ENCODE measurements at places on chromosomes 2 and 18.

- DNase-seq, result peak; percentile 79
Observed at GRCh38 chr2:191218292-191218898, 26.8 kb upstream of the MYO1B start.

DNA sequence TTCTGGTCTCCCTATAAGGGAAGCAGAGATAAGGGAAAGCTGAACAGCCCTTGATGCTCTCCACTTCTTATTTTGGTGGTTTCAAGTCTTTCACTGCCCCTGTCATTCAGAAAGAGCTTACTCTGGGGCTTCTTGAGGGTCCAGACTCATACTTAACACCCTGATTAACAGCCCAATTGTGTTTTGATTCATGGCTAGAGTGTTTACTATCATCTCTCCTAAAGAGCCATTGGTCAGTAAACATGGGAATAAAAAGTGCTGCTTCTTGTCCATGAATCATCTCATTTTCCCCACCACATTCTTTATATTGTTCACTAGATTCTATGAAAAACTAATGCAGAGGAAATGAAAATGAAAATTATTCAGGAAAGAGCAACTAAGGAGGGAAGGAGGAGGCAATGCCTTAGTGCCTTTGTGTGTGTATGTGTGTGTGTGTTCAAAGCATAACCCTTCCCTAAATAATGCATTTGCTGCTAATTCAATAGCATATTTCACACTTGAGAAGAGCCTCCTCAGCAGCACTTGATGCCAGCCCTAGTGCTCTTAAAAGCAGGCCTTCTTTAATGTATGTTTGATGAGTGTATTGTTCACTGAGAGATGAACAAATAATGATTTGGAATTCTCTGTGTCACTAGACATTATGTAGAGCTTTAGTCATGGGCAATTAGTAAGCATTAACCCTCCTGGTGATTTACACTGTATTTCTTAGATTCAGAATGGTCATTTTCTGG lies 63.5 kb downstream of the DCC start:
- DNase-seq, result no peak

DNA sequence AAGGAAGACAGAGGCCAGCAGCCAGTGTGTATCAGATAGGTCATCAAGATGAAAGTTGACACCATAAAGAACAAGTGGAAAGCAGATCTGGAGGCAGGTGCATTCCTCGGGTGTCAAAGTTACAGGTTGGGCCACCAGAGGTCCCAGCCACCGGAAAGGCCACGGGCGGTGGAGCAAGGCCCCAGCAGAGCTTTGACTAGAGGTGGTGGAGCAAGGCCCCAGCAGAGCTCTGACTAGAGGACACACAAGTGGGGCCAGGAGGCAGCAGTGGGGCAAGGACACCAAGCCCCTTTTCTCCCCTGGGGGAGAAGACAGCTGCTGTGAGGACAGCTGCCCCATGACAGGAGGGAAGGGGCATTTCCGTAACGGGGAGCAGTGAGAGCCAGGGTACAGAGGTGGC lies 115.1 kb downstream of the GYPC start:
- DNase-seq, result no peak

GRCh38 chr2:215831296-215831913 lies 181.9 kb downstream of the MREG start:
- no peak for DNase-seq

DNA sequence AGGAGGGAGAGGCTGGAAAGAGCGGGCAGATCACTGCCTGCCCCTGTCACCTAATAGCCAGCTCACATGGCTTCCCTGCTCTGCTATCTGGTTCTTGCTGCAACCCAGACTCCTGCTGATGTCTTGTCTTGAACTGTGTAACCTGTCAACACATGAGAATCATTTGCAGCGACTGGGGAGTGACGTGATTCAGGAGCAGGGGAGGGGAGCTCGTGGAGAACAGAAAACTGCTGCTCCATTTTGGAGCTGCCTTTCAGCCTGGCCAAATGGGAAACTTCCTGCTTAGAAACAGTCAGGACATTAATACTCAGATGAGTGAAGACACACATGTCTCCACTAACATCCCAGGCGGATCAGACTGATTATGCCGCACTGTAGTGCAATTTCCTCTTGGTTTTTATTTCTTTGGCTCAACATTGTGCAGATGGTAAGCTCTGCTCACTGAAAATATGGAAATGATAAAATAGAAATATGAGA lies 38.1 kb downstream of the RPL37A start:
- DNase-seq, result no peak

DNA sequence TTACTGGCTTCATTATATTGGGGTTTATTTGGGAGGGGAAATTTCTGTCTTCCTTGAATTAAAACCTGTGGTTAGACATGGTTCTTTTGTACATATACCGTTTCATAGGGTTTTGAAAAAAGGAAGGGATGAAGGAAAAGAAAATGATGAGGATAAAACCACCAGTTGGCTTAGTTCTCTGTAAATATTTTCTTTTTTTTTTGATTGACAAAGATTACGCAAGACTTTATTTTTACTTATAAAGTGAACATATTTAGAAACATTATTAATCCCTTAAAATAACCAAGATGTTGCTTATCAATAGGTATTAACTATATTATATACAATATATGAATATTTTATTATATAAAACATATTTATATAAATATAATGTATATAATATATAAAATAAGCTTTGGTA lies 45.1 kb upstream of the TUBA3E start:
- no peak for DNase-seq

- no peak for DNase-seq
Observed at GRCh38 chr2:241566468-241566867, 7.9 kb downstream of the BOK start.

- peak; percentile 66 for DNase-seq
Observed at GRCh38 chr2:233912691-233913423, 4.3 kb upstream of the TRPM8 start.

GRCh38 chr2:224038830-224039079 lies 331 bp downstream of the SERPINE2 start:
- DNase-seq, result no peak

- DNase-seq, result no peak
Observed at GRCh38 chr2:22879009-22879863, 505.7 kb upstream of the KLHL29 start.

DNA sequence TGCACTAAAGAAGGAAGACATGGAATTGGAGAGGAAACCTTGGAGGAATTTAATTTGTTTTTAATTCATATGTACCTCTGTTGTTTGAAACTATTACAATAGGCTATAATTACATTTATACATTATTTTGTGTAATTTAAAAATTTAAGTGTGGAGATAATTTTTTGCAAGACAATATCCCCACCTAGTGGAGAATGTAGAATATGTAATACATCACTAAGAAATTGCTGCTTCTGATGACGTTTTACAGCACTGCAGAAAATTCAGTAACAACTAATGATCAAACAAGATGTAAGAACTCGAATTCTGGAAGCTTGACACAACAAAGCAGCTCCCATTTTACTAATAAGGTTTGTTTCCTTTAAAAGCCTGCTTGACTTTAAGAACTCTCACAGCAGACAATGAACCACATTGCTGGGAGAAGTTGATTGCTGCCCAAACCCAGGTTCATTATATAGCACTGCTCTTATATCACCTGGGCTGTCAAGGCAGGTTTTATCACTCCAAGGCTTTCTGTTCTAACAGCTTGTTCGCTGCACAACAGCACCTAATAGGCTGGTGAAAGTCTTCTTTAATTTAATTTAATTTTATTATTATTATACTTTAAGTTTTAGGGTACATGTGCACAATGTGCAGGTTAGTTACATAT lies 53.4 kb downstream of the THADA start:
- peak; percentile 62 for DNase-seq

DNA sequence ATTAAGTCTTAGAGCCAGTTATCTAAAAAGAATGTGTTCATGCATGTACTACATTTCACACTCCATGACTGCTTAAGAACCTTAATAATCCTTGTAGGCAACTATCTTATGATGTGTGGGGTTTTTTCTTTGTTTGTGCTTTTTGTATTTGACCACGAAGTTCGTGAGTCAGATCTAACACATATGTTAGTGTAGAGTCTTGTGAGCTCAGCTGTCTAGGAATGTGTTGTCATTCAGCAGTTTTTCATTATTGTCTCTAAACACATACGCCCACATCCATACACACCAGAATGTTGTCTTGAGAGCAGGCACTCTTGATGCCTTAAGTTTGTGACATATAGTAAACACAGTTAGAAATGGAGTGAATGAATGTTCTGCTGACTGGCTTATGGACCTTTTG lies 38.4 kb downstream of the CAB39 start:
- no peak for DNase-seq

DNA sequence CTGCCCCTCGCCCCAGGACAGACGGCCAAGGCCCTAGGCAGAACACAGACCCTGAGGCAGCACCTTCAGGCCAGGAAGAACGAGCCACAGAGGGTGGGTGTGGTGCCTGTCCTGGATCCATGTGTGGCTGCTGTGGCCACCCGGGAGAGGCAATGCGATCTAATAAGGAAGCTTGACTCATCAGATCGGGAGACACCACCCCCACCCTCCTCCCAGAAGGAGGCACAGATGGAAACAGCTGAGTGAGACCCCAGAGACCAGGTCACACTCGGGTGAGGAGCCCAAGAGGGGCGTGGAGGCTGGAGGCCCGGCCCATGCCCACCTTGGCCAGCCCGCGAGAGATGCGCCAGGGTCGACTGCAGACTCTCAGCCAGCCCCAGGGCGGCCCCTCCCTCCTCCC lies 20.3 kb downstream of the KCNG2 start:
- DNase-seq, result peak; percentile 90

DNA sequence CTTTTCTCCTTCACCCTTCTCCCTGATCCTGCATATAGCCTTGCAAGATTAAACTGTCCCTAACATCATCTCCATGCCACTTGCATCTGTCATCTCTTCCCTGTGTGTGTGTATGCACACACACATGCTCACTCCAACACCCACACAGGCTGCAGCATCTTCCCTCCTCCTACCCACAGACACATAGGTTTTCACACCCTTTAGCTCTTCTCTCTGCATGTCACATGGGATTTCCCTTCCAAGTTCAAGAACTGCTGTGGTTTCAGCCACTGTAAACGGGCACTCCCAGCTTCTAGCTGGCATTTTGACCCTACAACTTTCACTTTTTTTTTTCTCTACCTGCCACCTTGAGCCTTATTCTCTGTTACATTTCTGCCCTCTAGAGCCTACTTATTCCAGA lies 6.4 kb downstream of the CELF4 start:
- DNase-seq, result no peak

DNA sequence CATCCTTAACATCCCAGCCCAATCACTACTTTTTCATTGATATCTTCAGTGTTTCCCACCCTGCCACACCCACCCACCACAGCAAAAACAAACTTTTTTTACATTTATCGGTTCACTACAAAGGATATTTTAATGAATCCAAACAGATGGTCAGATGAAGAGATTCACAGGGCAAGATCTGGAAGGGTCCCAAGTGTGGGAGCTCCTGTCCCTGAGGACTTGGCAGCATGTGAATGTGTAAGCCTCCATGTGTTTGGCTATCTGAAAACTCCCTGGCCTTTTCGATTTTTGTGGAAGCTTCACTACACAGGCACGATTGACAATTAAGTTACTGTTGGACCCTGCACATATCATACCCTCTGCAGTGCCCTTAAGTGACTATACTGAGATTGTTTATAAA lies 48.1 kb upstream of the CRIM1 start:
- DNase-seq, result peak; percentile 9

DNA sequence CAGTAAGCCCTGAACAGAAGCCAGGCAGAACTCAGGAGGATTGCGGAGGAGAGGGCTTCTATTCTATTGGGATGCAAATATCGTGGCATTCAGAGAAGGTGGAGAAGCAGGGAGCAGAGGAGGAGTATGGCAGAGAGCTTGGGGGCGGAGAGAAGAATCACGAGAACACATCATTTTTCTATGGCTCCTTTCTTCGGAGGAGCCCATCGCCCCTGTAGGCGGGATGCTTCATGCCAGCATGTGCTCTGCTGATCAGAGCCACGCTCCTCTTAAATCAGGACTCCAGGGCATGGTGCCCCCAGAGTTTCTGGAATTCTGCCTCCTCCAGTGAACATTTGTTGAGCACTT lies 71.1 kb downstream of the CIB4 start:
- DNase-seq, result no peak

- DNase-seq, result peak; percentile 47
Observed at GRCh38 chr2:36568516-36569246, 29.3 kb downstream of the FEZ2 start.

DNA sequence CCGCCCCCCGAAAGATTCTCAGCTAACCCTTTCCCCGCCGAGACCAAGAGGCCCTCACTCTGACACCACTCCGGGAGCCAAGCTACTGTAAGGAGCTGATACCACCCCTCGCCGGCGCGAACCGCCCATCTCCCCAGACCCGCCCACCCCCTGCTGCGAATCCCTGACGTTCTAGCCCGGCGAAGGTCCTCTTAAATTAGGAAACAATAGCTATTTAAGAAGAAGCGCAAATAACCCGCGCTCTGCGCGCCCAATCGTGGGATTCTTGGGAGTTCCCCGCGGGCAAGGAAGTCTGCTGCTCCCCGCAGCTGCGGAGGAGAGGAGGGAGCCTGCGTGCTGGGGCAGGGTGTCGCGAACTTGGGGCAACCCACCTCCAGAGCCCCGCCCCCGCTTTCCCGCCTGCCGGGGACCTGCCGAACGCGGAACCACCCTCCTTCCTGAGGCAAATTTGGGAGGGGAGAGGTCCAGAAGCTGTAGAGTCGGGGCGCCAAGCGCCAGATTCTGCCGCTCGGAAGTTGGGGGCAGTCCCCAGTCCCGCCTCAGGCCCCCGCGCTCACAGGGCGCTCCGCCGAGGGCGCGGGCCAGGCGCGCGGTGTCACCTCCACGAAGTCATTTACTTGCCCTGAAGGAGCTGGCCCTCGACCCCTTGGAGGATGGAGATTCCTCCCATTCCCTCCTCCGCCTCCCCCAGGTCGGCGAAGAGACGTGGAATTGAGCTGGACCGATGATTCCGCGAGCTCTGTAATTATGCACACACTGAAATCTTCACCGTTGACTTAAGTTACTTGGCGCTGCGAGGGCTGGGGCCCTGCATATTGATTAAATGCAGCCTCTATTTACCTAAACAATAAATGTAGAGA lies 8.4 kb upstream of the SP9 start:
- DNase-seq, result no peak

DNA sequence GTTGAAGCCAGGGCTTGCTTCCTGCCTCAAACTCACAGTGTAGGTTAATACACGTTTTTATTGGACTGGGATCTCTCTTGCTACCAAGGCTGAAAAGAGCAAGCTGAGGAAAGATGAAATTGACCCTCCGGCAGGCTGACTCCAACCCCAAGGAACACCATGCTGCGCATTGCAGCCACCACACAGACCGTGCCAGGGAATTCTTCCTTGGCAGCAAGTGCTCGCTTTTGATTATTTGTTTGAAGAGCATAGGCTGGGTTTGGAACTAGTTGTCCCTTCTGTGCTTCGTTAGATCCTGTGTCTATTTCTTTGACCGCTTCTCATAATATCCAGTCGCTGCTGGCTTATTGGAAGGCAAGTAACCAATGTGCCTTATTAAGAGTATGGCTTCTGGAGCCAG lies 34.4 kb upstream of the DARS1 start:
- DNase-seq, result no peak

- DNase-seq, result peak; percentile 63
Observed at GRCh38 chr18:59021500-59021899, 118.2 kb upstream of the SEC11C start.

DNA sequence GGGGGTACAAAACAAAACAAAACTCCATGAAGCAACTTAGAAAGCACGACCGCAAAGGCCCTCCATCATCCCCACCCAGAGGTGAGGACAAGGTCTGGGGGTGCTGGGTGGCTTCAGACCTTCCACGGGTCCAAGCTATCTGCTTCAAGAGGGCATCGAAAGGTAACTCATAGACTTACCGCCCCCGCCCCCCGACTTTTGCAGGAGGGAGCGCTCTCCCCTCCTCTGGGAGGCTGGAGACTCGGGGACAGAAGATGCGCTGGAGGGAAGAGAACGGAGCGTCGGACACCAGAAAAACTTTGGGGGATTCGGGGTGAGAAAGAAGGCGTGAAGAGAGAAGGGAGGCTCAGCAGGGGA lies 300 bp upstream of the STON1 start:
- DNase-seq, result no peak

GRCh38 chr2:196181484-196181883 lies 10.1 kb upstream of the STK17B start:
- no peak for DNase-seq
